ENCODE measurements at places on chromosomes 6 and 20.

DNA sequence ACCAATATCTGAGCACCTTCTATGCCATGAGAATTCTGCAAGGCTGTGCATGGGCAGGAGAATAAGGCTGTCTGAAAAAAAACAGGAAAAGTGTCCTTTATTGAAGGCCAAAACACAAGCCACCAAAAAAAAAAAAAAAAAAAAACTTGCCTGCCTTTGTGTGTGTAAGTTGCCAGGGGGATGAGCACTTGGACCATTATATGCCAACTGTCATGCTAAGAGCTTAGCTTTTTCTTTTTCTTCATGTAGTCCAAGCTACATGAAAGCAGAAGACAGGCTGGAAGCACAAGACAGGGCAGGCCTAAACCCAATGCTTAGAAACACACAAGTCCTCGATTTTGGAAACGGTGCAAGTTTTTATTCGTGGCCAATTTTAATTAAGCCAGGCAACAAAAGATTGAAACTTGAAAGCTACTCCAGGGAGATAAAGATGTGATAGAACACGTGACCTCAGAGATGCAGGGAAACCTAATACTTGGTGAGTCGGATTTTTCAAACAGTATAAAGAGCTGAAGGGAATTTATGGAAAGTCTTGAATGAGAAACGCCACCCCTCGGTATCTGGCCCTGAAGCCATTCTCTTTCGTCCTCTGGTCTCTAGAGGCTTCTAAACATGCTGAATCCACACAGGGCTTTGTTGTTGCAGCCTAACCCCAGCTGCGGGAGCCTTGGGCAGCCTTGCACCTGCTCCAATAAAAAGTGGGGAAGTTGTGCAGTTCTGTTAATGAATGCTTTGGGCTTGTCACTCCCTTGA, 8.6 kb downstream of the BMP7 start:
- DNase-seq = no peak

GRCh38 chr6:75493400-75494064, at the start of gene FILIP1:
Gene FILIP1, minus strand, starts transcription at chr6:75493800. Its CDS starts 78,828 bp downstream, at chr6:75414972.
- no peak for DNase-seq

DNA sequence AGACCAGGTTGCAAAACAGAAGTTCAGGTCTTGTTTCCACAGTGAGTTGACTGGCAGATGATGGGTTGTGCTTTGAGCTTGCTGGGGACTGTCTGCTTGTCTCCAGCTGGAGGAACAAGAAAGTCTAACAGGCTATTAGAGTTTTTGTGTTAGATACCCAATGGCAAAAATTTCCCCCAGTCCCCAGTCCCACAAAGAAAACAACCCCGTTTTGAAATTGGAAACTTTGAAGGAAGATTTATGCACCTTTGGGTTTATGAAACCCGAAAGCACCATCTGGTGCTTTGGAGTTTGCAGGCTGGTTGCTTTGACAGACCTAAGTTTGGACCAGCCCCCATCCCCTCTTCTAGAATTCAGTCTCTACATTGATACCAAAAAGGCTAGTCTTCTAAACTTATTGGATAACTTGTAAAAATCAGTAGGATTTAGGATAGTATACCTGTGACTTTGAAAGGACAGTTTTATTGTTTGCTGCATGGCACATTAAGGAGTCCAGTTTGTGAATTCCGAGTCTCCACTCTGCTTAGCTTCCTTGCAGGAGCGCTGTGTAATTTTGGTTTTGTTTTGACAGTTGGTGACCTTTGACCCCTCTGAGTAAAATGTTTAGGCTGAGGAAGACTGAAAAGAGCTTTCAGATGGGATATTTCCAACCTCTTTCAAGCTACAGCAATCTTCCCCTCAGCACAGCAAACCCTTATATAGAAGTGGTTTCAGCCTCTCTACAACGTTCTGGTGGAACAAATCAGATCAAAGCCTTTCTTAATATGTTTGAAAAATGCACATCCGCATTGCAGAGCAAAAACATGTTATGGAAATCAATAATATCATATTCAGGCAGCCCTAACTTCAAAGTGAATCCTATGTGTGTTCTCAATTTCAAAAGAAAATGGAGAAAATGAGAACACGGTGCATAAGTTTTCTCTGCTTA, 25.5 kb upstream of the PRL start:
- no peak for DNase-seq

DNA sequence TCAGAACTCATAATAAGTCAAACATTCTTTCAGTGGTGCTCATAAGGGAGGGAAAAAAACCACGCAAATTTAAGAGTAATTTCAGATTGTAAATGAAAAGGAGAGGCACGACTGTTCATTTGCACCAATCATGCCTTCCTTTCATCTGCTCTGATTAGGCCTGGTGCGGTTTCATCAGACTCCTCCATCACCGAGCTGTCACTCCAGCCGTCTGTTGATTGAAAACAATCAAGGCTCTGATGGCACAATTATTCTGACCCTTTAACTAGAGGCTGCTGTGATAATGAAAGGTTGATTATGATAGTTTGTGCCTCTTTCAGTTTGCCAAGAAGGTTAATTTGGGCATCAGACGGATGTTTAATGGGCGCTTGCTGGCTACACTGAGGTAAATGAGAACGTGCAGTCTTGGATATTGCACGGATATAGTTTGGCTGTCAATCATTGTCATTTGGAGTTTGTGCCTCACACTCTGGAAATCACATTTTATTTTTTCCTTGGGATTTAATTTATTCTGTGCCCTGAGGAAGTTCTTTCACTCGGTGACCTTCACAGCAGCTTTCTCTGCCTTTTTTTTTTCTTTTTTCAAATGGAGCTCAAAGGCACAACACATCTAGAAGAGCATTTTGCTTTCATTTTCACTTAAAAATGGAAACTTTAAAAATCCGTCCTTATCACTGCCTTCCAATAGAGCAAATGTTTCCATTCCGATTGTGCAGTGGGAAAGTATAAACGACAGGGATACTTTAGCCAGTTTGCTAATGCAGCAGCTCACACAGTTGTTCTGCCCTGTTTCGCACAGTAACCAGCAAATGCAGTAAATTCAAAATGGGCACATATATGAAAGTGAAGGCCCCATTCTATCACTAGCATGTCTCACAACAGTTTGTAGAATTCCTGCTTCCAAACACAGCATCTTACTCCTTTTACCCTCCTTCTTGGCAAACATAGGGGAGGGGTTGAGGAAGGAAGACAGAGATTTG, 172.8 kb downstream of the KLHL32 start:
- no peak for DNase-seq

GRCh38 chr6:170388113-170388512, 81.6 kb downstream of the FAM120B start:
- no peak for DNase-seq

GRCh38 chr6:107621229-107621937, 131.5 kb downstream of the SOBP start:
- DNase-seq = no peak

DNA sequence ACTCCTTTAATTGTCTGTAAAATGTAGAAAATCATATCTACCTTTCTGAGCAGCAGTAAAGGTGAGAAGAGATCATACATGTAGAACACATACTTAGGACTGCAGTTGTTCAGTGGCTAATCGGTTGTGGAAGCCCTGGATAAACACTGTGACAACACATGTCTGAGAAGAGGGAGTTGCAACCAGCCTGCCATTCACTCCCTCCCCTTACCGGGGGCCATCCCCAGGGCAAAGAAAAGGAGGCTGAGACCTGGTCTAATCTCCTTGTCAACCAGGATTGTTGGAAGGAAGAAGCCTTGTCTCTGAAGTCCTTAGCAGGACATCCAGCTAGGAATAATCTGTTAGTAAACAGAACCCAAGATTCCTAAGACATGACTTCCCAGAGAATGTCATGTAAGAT, 462.5 kb upstream of the AGPAT4 start:
- no peak for DNase-seq

GRCh38 chr6:14095437-14095836, 22.1 kb upstream of the CD83 start:
- DNase-seq = no peak

GRCh38 chr6:110392727-110393126, 22.6 kb downstream of the DDO start:
- no peak for DNase-seq

DNA sequence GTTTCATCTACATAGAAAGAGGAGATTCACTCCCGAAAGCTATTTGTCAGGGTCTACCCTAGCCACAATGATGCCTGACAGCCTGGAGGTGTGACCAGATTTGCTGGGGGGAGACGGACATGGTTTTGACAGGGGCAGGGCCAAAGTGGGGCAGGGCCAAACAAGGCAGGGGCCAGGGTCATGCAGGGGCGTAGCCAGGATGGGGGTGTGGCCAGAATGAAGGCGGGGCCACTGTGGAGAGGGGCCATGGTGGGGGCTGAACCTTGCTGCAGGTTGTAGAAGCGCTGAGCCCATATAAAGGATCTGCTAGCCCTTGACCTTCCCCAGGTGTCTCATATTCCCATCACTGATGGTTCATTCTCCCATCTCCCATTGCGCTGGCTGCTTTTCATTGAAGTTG, 184.1 kb upstream of the SULF2 start:
- no peak for DNase-seq

GRCh38 chr6:82172594-82172993, 75.0 kb downstream of the IBTK start:
- no peak for DNase-seq

GRCh38 chr6:52846002-52846401, 5.4 kb upstream of the GSTA5 start:
- DNase-seq = no peak

DNA sequence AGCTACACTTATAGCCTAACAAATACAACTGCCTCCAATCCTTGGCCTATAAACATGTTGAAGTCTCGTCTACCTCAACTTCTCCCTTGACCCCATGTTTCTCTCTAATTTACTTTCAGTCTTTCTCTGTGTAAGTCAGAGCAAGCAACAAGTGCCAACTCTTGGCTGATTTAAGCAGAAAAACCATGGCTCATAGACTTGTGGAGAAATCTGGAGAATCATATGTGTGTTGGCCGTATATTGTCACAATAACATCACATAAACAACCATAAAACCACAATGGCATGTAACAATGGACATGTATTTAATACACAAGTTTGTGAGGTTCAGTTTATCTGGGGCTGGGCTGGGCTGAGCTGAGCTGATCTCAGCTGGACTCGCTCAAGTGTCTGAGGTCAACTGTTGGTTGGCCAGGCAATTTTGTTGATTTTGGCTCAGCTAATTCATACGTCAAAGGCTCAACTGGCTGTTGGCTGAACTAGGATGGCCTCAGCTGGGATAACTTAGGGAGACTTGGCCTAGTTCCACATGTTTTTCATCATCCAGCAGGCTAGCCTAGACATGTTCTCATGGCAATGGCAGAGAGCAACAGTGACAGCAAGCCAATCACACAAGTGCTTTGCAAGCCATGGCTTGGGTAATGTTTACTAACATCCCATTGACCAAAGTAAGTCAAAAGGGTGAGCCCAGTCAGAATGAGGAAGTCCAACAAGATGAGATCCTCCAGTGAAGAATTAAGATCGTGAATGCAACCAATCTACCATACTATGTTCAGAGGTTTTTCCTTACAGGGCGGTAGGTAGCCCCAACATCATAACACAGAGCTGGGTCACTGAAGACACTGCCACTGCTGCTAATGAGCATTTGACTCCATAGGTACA, 12.9 kb upstream of the TBC1D22B start:
- no peak for DNase-seq

GRCh38 chr20:32205843-32206759, 1.4 kb downstream of the PLAGL2 start:
- no peak for DNase-seq

DNA sequence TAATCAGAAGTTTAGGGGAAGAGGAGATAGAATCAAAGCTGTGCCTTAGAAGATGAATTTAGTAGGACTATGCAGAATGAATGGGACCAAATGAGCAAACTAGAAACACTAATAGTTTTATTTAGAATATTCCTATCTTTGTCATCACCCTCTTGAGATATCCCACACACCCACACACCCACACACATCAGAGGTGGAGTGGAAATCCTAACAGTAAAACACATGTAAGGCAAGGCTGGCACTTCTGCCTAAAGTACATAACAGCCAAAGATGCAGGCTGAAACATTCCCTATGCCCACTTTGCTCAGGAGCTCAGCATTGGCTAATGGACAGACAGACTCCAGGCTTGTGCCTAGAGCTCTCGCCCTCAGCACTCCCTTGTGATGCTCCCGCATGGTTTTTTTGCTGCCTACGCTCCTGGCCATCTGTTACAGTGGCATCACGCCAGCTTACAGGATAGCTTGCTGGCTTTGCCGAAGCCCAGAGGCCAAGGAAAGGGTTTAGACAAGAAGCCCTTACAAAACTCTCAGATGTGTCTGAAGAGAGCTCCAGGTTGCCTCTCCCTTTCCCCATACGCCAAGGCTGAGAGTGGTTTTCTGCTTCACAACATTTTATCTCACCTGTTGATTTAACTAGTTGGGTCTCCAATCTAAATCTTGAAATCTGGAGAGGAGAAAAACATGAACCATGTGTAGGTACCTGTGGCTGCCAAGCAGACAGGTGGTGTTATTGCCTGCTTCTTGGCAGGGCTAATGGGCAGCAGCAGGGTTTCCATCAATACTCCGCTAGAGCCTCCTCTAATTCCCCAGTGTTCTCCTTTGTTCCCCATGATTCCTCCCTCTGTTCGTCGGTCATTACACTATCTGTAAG, 282.6 kb upstream of the ID4 start:
- DNase-seq = no peak

GRCh38 chr6:134517145-134517658, 199.3 kb upstream of the SGK1 start:
- DNase-seq = no peak

Measured in activated effector memory CD4-positive, alpha-beta T cell treated with Interleukin-2 at 50 U/mL for 16 hours (primary cell).